Kasumi-1 (cell line): ENCODE measurements at places on chromosomes 6 and 20.
A peak's percentile ranks its signal among the peaks of the same experiment; 100 is the strongest.

- DNase-seq: no peak
These were observed 19.0 kb upstream of the TRDN start for GRCh38 chr6:123655521-123656306.

- DNase-seq: no peak
These were observed 90.5 kb upstream of the HEY2 start for GRCh38 chr6:125658759-125659431.

GRCh38 chr6:73624896-73625295, 28.9 kb downstream of the SLC17A5 start:
- peak; percentile 62 for DNase-seq

GRCh38 chr6:108806171-108806570, 42.1 kb upstream of the ARMC2 start:
- no peak for DNase-seq

- peak; percentile 19 for DNase-seq
These were observed 39.8 kb downstream of the SRSF3 start for GRCh38 chr6:36633915-36634314.

- DNase-seq: no peak
These were observed 25.5 kb downstream of the MCUR1 start for GRCh38 chr6:13788820-13789219.

DNA sequence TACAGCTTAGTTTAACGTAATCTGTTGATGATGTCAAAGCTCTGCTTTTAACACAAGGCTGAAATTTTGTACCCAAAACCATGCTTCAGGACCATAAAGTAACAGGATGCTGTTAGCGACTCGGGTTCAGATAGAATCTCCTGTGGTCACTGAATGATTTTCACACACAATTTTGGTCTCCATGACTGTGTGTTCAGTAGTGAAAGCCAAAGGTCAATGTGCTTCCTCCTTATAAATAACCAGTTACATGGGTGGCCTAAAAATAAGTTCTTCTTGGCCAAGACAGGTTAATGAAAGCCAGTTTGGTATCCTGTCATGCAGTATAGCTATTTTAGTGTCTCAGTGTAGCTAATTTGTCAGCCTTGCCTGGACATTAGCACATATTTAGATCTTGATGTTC, 19.1 kb upstream of the LOC128125822 start:
- DNase-seq: no peak

GRCh38 chr6:38113825-38114576, 294.5 kb downstream of the ZFAND3 start:
- DNase-seq: no peak

GRCh38 chr6:170497841-170498301, 55.2 kb downstream of the PSMB1 start:
- no peak for DNase-seq

- no peak for DNase-seq
These were observed 215.4 kb downstream of the TBC1D7 start for GRCh38 chr6:13112921-13113320.

DNA sequence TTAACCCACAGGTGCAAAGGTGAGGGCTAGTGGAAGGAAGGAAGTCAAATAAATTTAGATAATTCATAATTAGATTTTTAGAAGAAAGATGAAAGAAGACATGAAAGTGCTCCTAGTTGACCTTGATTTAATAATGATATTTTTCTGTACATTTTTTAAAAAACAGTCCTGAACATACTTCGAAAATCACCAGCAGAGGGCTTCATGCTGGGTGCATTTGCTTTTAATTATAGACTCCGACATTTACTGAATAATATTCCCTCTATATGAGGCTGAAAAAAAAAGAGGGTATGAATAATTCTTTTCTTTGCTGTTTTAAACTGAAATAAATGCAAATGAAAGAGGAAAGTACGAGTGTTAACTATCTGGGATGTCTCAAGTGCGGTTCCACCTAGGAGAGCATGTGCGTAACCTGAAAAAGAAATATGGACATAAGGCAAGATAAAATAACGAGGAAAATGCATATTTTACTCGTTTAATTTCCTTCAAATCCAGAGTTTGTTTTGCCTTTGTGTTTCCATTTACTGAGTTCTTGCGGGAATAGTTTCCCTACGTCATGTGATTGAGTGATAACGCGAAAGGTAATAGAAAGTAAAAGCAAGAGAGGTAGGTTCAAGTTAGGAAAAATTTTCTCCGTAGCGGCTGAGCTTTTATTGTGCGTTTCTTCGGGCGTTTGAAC, 3.1 kb upstream of the TFAP2B start:
- DNase-seq: peak; percentile 65

DNA sequence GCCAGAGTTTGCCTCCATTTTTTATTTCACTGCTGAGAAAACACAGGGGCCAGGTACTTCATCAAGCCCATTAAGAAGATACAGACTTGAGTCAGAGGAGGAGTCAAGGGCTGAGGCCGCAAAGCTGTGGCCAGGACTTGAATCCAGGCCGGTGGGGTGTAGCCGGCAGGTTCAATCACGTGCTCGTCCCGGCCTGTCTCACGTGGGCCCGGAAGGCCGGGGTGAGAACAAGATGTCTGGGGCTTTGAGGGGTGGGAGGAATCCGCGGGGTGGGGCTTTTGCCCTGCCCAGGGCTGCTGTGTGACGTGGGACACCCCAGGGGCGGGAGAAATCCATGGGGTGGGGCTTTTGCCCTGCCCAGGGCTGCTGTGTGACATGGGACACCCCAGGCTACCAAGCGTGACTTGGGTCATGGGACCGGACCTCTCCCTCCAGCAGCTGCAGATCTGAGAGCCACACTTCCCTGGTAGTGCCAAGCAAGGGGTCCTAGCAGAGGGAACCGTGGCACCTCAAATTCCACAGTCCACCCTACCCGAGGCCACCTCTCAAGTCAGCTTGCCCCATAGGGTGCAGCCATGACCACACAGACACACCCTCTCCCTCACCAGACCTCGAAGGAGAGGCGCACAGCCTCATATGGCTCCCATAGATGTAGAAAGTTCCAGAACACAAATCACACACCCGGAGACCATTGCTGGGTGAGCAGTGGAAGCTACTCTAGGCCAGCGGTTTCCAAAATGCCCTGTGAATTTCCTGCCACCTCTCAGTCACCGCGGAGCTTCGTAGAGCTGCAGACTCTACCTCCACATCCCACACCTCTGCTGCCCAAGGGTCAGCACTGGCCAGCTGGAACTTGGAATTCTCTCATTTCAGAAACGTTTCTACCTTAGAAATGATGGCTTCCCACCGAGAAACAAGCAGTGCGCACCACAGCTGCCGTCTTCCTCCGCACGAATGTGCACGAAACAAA, 156.1 kb downstream of the DLL1 start:
- DNase-seq: no peak

GRCh38 chr6:121800047-121800446, 364.6 kb downstream of the GJA1 start:
- DNase-seq: no peak

DNA sequence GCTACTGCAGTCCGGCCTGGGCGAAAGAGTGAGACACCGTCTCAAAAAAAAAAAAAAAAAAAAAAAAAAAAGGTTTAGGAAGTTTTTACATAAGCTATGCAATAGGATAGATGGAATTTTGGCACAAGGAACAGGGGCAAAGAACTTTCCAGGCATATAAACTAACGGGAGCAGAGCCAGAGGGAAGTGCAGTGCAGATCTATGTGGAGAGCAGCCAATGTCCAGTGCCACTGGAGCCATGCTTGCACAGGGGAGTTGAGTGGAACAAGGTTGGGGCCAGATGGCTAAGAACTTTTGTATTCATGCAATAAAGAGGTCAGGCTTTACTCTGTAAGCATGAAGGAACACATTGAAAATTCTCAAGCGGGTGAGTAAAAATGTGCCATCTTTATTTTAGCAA, 10.8 kb downstream of the SLC17A2 start:
- DNase-seq: no peak

- DNase-seq: no peak
These were observed 5.4 kb upstream of the TCF15 start for GRCh38 chr20:615514-615913.

GRCh38 chr20:15191082-15191723, 853.8 kb upstream of the FLRT3 start:
- DNase-seq: no peak

GRCh38 chr6:25578538-25578937, 73.5 kb upstream of the SCGN start:
- DNase-seq: no peak

DNA sequence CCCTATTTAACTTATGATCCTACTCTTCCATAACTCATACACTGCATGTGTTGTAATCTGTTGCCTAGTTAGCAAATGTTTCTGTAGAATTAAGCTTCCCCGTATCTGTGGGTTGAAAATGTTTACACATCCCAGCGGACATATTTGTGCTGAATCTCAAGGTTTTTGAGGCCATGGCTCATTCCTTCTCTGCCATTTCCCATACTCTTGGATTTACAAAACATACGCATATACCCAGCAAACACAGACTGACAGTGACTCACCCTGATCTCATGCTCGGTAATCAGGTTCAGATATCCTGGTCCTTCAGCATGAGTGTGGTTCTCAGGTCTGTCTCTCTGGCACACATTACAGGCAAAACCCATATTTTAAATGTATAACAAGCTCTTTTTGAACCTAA, 58.7 kb downstream of the AGPAT4 start:
- DNase-seq: no peak

DNA sequence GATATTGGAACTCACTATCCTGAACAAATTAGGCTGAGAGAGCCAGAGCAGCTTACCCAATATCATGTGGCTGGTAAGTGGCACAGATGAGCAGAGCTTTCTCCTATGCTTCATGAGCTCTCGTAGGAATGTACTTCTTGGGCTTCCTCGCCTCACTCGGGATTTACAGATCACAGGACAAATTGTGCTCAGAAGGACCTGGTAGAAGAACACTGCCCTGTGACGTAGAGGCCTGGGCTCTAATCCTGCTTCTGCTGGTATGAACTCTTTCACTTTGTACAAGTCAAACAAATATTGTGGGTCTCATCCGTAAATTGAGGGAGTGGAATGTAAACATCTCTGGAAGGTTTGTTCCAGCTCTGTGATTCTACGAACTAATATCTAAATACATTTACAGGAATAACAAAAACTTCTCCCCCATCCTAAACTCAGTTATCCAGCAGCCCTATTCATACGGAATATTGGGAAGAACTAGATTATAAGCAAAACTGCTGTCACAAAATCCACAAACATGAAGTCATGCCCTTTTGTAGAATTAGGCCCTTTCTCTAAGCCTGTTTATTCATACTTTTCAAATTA, 187.6 kb downstream of the CLIC5 start:
- no peak for DNase-seq

- DNase-seq: no peak
These were observed 280.2 kb downstream of the CDKAL1 start for GRCh38 chr6:20814494-20814893.

DNA sequence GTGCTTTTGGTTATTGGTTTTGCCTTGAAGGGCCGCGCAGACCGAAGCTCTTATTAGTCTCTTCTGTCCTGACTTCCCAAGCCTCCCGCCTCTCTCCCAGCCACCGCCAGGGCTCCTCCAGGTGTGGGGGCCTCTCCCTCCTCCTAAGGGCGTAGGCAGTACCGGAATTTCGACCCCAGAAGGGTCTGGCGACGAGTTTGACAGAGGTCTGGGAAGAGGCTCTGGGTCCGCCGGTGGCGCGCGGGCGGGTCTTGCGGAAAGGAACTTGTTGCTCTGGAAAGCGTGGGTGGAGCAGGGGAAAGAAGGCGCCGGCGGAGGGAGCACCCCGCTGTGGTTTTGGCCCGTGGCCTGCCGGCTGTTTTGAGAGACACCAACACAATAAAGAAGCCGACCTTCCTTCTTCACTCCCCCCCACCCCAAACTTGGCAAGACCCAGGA, 1.8 kb downstream of the PCSK2 start:
- DNase-seq: no peak

DNA sequence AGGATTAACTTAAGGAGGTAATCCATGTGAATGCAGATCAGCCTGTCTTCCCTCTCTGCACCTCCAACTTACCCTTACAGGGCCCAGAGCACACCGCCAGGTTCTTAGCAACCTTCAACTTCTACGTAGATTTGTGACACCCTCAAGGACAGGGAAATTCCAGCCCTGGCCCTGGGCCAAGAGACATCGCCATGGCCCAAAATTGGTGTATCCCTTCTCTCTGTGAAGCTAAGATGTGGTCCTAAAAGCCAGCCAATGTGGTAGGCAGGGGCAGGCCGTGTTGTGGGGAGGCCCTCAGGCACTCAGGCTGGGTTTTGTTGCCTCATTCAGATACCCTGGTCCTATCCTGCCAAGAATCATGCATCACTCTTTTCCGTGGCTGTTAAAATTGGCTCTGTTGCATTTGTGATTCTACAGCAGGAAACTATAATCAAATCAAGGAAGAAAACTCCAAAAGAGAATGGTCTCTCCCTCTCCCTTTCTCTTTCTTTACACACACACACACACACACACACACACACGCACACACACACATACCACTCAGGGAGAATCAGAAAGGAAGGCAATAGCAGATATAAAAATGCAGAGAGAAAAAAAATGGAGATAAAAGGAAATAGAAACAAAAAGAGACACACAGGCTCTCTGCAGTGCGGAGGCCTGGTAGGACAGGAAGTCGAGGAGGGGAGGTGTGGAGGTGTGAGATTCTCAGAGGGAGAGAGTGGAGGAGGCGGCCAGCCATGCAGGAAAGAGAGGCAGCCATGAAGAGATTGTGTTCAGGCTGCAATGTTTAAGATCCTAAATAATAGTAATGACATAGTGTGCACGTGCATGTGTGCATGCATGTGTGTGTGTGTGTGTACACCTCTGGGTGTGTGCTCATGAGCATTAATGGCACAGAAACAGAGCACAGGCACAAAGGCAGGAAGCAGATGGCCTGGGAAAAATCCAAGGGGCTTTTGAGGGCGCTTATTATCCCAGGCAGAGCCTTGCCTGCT, 201.8 kb upstream of the LRFN2 start:
- DNase-seq: no peak

GRCh38 chr6:156556811-156557210, 220.4 kb upstream of the ARID1B start:
- no peak for DNase-seq

DNA sequence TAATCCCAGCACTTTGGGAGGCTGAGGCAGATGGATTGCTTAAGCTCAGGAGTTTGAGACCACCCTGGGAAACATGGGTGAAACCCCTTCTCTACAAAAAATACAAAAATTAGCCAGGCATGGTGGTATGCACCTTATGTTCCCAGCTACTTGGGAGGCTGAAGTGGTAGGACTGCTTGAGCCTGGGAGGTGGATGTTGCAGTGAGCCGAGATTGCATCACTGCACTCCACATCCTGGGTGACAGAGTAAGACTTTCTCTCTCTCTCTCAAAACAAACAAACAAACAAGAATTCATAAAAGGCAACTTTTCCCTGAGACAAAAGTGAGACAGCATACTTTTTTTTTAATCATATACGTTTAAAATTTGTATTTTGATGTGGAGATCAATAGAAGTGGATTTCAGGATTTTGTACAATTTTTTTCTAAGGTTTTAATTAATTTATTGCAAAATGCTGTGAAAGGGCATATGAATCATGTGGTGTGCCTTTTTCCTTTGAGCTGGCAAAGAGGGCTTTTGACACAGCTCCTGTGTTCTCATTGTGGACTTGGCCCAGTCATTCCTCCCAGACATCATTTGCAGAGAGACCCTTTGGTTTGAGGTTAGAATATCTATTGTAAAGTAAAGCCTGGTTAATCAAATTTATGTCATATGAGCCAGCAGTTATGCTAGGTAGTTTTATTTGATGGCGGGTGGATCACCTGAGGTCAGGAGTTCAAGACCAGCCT, 77.1 kb downstream of the TULP4 start:
- DNase-seq: no peak

- no peak for DNase-seq
These were observed 51.7 kb downstream of the SLC26A8 start for GRCh38 chr6:35972471-35973367.

GRCh38 chr6:23447731-23448130, 678.3 kb upstream of the NRSN1 start:
- no peak for DNase-seq
